ENCODE measurements at places on chromosomes 7 and 10.

DNA sequence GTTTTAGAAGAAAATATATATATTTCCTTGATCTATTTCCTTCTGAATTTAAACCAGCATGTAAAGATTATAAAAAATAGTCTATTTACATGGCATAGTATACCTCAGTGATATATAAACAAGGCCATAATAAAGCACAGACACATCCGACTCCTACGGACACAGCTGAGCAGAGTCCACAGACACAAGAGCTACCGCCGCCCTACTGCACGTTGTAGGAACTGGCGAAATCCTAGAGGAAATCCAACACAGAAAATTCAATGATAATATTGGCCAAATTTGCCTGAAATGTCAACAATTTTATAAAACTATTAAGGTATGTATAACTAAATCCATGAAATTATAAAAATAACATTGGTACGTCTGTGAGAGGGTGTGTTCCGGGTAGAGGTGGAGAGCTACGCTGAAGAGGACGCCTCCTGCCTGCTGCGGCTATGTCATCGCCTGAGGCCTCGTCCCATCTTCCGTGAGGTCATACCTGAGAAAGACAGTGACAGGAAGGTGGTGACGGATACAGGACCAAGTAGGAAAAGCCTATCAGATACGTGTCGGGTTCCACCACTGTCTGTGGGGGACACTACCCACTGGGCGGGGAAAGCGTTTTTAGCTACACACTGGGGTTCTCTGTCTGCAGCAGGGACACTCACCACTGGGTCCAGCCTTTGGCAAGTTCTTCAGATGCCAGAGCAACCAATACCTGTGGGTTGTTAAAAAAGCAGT is 29.3 kb upstream of the NCAPG2 start:
- no peak for DNase-seq

- DNase-seq = no peak
Observed at GRCh38 chr7:6530626-6531491, 20.4 kb downstream of the GRID2IP start.

GRCh38 chr10:120641695-120642094 is 184.7 kb downstream of the PLPP4 start:
- no peak for DNase-seq

DNA sequence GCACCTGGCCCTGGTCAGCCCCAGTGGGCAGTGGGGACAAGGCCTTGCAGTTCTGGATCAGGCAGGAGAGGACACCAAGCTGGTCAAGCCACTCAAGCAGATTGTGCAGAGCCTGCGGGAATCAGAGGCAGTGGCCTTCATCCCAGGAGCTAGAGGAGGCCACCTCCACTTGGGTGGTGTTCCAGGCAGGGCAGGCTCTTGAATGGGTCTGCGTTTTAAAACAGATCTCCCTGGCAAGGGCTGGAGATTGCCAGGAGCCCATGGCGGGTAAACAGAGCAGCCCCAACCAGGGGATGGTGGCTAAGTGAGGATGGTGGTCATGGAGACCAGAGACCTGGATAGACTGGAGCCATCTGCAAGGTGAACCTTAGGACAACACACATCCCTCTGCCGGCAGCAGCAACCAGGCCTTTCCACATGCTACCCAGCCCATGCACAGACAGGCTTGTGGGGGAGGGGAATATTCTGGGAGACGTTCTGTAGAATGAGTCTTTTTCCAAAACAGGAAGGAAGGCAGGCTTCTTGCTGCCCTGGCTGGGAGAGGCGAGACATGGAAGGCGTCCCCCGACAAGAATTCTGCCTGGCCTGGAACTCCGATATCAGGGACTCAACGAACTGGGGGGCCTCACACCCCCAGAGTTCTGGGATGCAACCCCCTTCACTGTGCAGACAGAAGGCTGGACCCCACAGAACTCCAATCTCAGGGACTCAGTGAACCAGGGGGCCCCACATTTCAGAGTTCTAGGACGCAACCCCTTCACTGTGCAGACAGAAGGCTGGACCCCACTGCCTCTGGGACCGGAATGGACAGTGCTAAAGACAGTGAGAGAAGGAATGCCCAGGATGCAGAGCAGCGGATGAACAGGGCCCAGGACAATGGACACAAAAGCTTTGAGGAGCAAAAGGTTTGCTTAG is 264.8 kb downstream of the PTPRN2 start:
- DNase-seq = no peak

DNA sequence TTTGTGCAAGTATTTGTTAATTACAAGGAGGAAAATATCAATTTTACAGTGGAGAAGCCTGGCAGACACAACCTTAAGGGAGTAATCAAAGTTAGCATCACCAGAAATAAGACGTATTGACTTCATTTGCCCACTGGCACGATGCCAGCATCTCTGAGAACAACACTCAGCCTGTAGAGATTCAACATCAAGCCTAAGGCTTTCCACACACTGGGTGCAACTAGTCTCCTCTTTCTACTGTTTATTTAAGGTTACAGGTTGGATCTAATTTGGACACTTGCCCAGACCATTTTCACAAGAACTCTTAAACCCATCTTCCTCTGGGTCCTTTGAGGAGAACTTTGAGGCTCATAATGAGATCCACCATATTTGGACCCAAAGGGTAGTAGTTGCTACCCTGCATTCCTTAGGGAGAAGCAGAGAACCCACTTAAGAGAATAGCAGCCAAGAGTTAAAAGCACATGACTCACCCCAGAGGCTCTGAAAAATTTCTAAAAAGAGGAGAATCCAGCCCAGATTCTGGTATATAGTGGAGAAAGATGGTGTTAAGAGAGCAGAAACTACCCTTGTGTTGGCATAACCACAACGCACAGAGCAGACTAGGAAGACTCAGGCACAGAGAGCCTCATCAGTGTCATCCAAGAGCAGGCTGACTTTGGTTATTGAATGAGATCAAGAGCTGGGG is 97.3 kb downstream of the CCDC71L start:
- no peak for DNase-seq

All from activated naive CD4-positive, alpha-beta T cell (primary cell).